Fibroblast of skin of scalp (primary cell): ENCODE measurements at places on chromosomes 1 and 21.
A peak's percentile ranks its signal among the peaks of the same experiment; 100 is the strongest.

GRCh38 chr1:248892590-248892989 is 13.4 kb upstream of the PGBD2 start:
- DNase-seq: no peak

GRCh38 chr1:242128951-242129502 is 130.1 kb upstream of the MAP1LC3C start:
- DNase-seq: peak; percentile 10

- peak; percentile 54 for DNase-seq
These were observed 1.7 kb downstream of the PITHD1 start for GRCh38 chr1:23779826-23780371.

GRCh38 chr1:177410179-177410766 is 239.5 kb downstream of the BRINP2 start:
- DNase-seq: no peak
